ENCODE measurements at places on chromosomes 4 and X. TPM values are rescaled to one million over a fixed set of nuclear protein-coding genes. Genes with fewer than 3 reads are reported as not detected.
A peak's percentile ranks its signal among the peaks of the same experiment; 100 is the strongest.

- peaks cover 8% of the 10 kb centered on the region for H3K4me1 ChIP-seq
Measured at GRCh38 chrX:9207142-9207541, 173.2 kb upstream of the FAM9B start.

DNA sequence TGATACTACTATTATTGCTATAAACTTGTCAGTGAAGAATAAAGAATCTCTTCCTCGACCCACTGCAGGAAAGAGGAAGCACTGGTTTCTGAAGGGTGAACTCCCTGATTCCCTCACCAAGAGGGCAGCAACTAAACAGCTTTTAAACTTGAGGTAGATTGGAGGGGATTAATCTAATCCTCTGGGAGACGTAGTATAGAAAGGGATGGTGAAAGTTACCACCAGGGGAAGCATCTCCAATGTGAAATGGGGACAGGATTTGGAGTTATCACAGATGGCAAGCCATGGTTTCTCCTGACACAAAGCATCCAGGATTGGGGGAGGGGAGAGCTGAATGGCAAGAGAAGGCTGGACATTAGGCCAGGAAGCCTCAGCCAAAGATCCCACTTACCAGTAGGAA lies 62.7 kb upstream of the PTPN13 start:
- no peak for DNase-seq
- H3K36me3 ChIP-seq, result no peaks in the 10 kb centered on the region
- no peaks in the 10 kb centered on the region for H3K27me3 ChIP-seq
- H3K4me3 ChIP-seq, result no peak overlapping the region
- H3K4me1 ChIP-seq, result no peaks in the 10 kb centered on the region

ARHGAP6 gene
- total RNA-seq, result 5.3 TPM

DNA sequence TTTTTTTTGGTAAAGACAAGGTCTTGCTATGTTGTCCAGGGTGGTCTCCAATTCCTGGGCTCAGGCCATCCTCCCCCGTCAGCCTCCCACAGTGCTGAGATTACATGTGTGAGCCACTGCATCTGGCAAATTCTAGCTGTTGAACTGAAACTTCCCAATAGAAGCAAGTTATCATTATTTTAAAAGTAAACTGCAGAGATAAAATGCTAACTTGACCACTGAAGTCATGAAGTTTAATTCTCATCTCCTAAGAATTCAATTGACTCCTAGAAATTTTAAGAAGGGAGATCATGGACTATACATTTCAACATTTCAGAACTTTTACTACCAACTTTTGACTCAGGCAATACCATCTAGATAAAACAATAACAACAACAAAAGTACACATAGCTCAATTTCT lies 11.7 kb upstream of the EXOSC9 start:
- H3K27me3 ChIP-seq, result peaks cover 59% of the 10 kb centered on the region
- H3K4me1 ChIP-seq, result peaks cover 4% of the 10 kb centered on the region
- no peak overlapping the region for H3K27ac ChIP-seq
- no peaks in the 10 kb centered on the region for H3K36me3 ChIP-seq
- DNase-seq, result no peak

DNA sequence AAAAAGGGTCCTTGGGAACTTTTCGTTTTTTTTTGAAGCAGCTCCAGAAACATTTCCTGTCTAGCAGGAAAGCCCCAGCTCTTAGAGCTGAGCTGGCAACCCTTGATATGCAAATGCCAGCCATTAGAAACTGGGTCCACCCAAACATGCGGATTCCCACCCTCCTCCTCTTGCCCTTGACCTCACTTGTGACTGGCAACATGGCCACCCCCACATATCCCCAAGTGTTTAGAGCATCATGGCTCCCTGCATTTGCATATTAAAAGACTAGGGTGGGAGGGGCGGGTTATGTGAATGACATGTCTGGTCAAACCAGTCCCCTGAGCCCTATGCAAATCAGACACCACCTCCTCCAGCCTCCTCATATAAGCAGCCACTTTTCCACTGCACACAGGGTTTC lies 671.1 kb downstream of the FAT4 start:
- no peak overlapping the region for H3K4me3 ChIP-seq
- H3K4me1 ChIP-seq, result no peaks in the 10 kb centered on the region
- no peaks in the 10 kb centered on the region for H3K27me3 ChIP-seq
- H3K27ac ChIP-seq, result no peak overlapping the region
- no peak for DNase-seq

DNA sequence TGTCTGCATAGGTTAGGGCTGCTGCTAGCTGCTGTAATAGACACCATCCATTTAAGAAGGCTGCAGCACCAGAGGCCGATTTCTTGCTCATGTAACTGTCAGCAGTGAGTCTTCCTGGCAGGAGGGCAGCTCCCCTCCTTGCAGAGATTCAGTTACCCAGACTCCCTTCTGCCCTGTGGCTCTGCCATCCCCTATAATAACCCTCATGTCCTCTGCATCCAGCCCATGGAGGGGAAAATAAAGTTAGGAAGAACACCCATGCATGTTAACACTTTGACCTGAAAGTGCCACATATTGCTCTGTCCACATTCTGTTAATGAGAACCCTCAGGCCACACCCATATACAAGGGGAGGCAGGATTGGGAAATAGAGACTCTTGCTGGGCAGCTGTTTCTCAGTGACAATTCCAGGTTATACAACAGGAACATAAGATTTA lies 5.4 kb downstream of the STBD1 start:
- no peak overlapping the region for H3K4me3 ChIP-seq
- no peaks in the 10 kb centered on the region for H3K27me3 ChIP-seq
- no peak overlapping the region for H3K27ac ChIP-seq

DNA sequence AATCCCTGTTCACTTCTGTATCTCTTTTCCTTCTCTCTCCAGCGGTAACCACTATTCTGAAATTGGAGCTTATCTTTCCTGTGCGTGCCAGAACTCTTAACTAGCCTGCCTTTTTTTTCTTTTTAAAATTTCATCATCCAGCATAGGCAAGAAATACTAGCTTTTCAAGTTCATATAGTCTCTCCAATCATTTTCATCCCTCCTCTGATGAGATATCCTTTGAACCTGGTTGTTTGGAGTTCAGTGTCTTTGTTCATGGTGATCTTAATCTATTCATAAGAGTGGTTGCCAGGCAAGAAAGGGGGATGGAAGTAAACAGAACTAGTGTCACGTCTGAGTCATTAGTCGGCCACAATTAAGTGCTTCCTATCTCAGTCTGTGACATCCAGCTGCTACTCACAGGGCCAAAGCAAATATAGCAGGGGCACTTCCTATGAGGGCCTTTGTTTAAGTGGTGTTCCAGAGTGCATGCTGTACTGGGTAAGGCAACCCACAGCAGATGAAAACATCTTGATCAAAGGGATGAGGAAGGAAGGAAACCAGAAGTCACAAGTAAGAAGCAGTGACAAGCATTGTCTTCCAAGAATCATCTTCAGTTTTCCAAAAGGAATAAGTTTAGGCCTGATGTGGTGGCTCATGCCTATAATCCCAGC lies 56.4 kb upstream of the XIAP start:
- no peaks in the 10 kb centered on the region for H3K27me3 ChIP-seq
- DNase-seq, result no peak
- no peak overlapping the region for H3K4me3 ChIP-seq
- peaks cover 19% of the 10 kb centered on the region for H3K4me1 ChIP-seq
- peak overlapping the region; percentile 88 for H3K27ac ChIP-seq

TSPAN5 gene
- 14.7 TPM for total RNA-seq
